Heart right ventricle (tissue), 16 donors: ENCODE measurements at places on chromosomes 4 and X.

GRCh38 chr4:78320349-78320935 is 231.1 kb upstream of the ANXA3 start:
- DNase-seq = no peak

GRCh38 chr4:53693909-53694308 is 102.6 kb upstream of the LNX1 start:
- DNase-seq = no peak

DNA sequence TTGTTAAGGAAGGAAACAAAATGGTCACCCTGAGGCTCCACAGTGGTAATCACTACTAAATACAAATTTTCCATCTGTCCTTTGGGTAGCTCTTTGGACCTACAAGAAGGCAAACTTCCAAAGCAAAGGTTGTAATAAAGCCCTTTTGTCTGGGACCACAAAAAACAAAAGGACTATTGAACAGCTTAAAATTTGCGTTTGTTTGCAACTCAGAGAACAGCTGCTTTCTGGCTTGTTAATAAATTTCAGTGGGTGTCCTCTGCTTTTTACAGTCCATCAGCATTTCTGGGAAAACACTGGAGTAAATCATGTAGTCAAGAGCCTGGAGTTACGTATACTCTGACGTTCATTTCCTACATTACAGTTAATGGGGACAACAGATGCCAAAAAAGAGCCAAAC is 439.7 kb upstream of the DIAPH2 start:
- no peak for DNase-seq

- DNase-seq = no peak
These were observed 32.8 kb downstream of the ABCE1 start for GRCh38 chr4:145130788-145131399.

DNA sequence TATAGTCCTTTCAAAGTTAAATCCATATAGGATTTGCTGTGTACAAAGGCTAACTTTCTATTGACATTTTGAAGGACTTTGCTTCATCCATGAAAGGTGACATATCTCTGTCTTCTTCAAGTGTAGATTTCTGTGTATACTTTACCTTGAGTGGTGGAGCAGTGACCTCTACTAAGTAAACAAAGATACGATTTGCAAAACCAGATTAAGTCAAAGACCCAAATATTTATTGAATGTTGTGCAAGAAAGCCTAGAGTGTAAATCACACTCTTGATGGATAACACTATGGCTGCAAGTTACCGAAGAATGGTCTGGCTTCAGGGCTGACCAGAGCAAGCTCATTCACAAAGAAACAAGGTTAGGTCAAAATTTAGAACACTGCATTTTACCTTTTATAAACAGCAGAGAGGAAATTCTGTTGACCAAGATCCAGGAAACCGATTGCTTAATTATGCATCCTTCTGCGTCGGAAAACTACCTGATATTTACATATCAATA is 5.4 kb upstream of the FGG start:
- no peak for DNase-seq

DNA sequence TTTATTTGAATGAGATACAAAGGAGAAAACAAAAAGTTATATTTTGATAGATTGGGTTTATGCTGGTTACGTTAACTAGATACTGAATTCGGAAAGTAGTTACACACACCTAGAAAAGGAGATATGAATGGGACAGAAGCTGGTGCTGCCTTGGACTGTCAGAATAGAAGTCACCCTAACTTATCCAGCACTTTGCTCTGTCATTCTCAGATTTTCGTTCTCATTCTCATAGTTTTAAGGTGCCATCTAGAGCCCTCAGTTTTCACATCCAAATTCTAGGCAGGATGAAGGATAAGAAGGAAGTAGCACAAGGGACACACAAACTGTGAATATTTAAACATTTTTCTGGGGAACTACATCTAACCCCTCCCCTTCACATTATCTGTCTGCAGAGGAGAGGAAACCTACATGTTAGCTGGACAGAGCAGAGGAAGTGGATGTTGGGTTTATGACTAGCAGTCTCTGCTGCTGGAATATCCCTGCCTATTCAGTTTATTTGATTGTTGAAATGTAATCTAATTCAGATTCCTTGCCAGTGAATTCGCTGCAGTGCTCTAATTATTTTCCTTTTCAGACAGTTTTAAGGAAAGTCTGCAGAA is 521.9 kb downstream of the FAT4 start:
- DNase-seq = no peak

DNA sequence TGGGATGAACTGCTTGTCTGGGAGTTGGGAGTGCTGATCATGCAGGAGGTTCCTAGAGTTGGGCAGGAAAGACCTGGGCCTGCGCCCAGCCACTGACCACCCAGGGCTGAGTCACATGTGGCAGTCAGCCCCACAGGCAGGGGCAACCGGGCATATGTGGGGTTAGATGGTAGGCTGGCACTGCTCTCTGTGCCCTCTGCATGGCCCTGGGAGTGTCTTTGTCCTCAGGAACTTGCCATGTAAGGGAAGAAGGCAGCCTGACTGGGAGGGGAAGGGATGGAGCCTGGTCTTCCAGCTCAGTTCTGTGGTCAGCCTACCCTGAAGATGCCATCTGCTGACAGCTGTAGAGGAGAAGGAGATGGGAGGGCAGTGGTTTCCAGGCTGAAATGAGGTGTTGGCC is 70.2 kb upstream of the EFNB1 start:
- no peak for DNase-seq

GRCh38 chr4:154559494-154560418 is 3.1 kb upstream of the FGB start:
- no peak for DNase-seq

DNA sequence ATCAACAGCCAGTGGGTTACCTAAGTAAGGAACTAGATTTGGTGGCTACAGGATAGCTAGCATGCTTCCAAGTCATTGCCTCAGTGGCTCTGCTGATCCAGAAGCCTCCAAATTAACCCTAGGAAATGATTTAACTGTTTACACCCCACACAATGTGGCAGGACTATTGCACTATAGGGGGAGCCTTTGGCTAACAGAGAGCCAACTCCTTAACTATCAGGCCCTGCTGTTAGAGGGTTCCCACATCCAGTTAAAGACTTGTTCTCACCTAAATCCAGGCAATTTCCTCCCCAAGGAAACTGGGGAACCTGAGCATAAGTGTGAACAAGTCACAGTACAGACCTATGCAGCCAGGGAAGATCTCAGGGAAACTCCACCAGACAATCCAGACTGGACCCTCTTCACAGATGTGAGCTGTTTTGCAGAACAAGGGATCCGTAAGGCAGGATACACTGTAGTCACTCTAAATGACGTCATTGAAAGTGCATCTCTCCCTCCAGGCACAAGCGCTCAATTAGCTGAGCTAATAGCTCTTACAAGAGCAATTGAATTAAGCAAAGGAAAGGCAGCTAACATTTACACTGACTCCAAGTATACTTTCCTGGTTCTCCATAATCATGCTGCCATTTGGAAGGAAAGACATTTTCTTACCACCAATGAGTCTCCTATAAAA is 185.3 kb upstream of the SPOCK3 start:
- no peak for DNase-seq

DNA sequence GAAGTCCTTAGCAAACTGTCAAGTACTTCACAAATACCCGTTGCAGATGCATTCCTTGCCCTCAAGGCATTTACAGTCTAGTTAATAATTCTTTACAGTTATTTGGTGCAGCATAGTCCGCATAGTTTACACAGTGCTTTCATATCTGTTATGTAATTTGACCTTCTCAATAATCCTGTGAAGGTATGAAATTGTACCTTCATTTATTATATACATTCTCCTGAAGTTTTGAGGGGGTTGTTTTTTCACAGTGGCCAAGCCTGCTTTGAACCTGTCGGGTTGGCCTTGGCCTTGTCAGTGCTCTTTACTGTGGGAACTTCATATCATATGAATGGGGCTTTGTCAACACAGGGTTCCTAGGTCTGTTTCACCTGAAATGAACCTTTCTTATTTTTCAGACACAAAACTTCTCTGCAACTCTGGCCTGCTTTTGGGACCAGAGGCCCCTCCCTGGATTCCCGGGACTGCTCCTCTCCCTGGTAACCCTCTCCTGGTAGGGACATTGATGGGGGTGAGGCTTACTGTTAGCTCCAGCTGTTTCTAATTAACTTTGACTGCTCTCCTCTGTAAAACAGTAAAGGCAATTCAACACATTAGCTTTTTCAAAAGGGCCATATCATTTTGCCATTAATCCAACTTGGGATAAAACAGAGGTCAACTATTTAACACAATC is 9.1 kb downstream of the IGFBP7 start:
- no peak for DNase-seq

DNA sequence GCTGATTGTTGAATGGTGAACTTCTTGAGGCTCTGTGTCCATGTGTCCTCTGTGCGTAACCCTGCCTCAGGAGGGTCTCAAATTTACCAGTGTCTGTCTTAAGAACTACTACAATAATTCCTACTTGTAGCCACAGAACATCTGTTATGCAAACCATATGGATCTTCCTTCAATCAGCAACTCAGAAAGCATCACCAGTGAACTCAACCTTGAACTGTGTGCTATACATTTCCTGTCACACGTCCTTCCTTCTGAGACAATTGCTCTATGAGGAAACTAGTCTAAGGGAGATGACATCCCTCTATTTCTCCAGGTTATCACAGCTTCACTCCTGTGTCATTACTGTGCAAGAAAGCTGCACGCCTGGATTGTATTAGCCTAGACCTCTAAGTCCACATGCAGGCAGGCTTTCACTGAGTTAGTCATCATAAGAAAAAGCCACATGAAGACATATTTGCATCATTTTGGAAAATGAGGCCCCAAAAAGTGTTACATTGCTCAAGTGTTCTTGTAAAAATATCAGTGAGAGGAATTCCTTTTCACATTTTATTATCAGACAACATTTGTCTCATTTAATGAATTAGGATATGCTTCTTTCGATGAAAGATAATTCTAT is 157.8 kb downstream of the AFF2 start:
- no peak for DNase-seq

GRCh38 chr4:164807611-164808010 is 53.7 kb downstream of the SMIM31 start:
- DNase-seq = no peak

DNA sequence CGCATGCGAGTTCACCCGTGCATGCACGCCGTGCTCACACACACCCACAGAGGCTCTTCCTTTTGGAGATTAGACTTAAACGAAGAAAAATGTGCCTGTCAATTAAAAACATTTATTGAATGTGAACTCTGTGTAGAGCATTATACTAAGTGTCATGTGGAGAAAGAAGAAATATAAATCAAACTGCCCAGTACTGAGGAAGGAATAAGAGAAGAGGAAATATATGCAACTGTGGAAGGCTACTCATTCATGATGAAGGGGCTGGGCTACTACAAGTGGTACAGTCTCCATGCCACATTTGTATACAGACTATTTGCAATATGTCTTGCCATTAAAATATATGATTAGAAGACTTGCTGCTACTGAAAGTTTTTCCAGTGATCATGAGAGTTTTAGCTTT is 714.7 kb downstream of the DMD start:
- no peak for DNase-seq
